Stimulated activated CD8-positive, alpha-beta memory T cell treated with anti-CD3 and anti-CD28 coated beads, Interleukin-4, amount 100 ng/mL, for 1 hour (primary cell): ENCODE measurements at places on chromosomes 4 and X.

DNA sequence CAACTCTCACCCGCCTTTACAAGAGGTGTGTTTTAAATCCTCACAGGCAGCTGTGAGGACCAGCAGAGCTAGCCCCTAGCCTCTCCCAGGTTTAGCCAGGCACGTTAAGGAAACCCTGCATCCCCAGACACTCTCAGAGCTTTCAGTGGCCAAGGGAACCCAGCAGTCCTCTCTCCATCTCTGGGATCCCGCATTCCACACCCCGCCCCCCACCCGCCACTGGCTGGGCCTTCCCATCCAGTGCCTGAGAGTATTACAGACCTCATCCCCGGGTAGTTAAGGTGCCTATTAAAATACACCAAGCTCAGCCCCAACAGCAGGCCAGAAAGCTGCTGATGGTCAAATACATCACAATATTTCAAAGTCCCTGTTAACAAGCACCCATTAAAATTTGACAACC is 256.2 kb downstream of the BCOR start:
- no peak for DNase-seq

- DNase-seq = no peak
Measured at GRCh38 chr4:20662851-20663250, 37.4 kb upstream of the PACRGL start.

GRCh38 chr4:84220990-84221389 is 278.1 kb downstream of the NKX6-1 start:
- no peak for DNase-seq

DNA sequence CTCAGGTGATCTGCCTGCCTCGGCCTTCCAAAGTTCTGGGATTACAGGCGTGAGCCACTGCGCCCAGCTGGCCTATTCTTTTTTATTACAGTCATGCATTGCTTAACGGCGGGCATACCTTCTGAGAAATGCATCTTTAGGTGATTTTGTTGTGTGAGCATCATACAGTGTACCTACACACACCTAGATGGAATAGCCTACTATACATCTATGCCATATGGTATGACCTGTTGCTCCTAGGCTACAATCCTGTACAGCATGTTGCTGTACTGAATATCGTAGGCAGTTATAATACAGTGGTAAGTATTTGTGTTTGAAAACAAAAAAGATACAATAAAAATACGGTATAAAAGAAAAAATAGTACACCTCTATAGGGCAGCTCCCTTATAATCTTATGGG is 6.0 kb downstream of the STAG2 start:
- DNase-seq = no peak

DNA sequence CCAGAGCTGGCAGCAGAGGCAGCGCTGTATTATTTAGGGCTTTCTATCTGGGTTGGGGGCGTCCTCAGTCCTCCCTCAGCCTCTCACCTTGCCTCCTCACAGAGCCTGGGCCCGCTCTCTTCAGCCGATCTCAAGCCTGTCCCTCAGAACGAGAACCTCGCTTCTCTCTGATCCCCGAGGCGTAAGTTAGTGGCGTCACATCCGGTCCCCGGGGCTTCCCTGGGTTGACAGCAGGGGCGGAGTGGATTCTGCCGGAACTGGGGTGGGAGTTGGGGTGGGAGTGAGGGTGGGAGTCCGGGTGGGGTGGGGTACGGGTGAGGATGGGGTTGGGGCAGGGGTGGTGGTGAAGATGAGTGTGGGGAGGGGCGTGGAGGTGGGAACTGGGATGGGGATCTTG is at the start of gene MAGEA10:
TSS of gene MAGEA10 (minus strand) at position 190 of the 397 bp plus-strand sequence. CDS start 2,957 bp downstream, outside the sequence.
- no peak for DNase-seq

DNA sequence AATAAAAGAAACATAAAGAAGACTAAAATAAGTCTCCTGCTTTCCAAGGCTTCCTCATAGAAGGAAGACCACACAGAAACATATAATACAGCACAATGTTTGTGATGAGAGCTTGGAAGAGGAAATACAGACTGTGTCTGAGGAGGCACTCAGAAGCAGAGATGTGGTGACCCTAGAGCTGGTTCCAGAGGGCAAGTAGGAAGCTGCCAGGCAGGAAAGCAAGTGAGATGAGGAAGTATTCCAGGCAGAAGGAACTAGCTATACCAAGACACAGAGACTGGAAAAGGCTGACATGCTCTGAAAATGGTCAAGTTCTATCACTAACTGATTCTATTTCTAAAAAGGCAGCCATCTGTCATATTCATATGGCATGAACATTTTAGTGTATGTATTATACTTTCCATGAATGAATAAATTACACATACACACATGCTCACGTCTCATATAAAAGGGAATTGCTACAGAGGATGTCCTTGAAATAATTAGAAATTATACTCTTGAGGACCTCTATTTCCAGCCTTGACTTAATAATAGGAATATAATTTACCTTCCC is 16.6 kb upstream of the HSFX2 start:
- DNase-seq = no peak

- DNase-seq = no peak
Measured at GRCh38 chrX:125998432-125998831, 167.7 kb downstream of the DCAF12L2 start.

- no peak for DNase-seq
Measured at GRCh38 chrX:45515262-45516215, 314.9 kb upstream of the DIPK2B start.

DNA sequence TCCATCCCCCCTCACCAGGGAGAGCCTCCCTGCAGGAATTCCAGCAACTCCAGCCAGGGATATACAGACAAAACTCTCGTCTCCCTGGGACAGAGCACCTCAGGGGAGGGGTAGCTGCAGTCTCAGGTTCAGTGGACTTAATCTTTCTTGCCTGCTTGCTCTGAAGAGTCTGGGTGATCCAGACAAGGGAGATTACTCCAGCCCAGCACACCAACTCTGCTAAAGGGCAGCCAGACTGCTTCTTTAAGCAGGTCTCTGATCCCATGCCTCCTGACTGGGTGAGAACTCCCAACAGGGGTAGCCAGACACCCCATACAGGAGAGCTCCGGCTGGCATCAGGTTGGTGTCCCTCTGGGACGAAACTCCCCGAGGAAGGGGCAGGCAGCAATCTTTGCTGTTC is 888.7 kb downstream of the RAB28 start:
- no peak for DNase-seq

GRCh38 chr4:152468408-152468807 is 67.5 kb downstream of the FBXW7 start:
- no peak for DNase-seq

- DNase-seq = no peak
Measured at GRCh38 chr4:182695009-182695408, 222.2 kb downstream of the DCTD start.

DNA sequence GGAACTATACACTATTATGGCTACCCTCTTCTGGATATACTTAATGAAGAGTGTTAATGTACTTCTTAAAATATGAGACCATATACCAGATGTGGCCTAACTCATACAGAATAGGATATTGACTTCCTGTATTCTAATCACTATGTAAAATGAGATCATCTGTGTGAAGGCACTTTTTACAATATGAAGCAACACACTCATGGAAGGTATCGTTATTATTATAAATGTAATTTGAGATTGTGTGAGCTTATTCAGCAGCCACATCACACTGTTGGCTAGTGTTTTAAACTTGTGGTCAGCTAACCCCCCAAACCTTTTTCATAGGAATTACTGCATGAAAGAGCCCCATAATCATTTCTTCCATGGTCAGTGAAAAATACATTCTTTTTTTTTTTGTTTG is 281.8 kb upstream of the TEX13A start:
- DNase-seq = no peak

DNA sequence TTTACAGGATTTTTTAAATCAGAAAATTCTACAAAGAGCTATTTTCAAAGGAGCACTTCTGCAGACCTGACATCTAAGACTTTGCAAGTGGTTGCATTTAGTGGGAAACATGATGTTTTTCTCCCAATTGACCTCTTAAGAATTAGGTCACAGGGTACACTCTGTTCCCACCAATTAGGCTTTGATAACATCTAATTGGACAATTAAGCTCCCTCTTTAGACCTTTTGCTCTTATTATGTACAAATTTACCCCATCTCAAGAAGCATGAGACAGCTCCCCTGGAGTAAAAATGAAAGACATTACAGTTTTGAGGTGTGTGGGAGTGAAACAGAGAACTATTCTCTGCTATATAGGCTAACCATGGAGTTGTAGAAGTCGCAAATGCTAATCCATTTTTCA is 31.8 kb upstream of the AGA start:
- DNase-seq = no peak

DNA sequence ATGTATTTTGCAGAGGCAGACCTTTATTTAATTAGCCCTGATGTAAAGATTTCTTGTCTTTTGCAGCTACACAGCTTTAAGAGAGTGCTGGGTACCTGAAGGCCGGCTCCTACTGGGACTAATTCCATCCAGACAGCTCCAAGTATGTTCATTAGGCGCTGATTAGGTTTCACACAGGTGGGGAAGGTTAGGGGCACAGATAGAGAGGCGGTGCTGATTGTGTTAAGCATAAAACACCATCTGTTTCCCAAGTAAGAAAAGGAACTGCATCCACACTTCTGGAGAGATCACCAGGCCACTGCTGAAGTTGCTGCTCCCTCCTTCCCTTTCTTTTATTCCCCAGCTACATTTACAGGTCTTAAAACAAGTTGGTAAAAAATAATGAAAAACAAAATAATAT is 349.5 kb downstream of the ZIC3 start:
- DNase-seq = no peak

DNA sequence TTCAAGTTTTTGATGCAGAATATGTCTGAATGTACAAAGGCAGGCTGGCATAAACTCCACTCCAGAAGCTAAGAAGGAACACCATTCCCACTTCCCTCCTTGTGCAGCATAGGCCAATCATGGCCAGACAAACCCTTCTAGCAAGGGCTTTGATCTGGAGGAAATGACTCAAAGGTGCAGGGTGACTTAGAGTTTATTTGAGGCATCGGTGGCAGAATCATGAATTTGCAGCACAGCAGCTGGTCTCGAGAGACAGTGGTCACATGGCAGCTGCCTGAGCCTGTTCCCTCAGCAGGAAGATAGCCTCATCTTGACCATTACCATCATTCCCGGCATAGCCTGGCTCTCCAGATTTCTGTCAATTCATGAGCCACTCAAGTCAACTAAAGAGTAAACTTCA is 154.5 kb downstream of the ATP10D start:
- no peak for DNase-seq

GRCh38 chr4:79334783-79335182 is 8.9 kb upstream of the NAA11 start:
- DNase-seq = no peak

GRCh38 chr4:159224408-159224807 is 121.5 kb downstream of the RAPGEF2 start:
- DNase-seq = no peak

DNA sequence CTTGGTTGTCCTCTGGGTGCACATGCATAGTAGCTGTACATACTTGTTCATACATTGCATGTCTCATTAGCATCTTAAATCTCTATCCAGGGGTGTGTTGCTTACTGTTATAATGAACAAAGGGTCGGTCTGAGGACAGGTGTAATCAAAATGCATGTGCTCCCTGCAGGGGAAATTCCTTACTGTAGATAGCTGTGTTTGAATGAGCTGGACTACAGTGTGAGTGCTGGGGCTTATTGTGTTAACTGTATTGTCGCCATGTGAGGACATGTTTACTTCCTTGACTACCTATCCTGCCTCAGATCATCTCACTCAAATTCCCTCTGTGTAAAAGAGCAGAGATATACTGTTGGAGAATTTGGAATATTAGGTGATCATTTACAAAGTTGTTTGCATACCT is 98.7 kb downstream of the KLHL34 start:
- DNase-seq = no peak

GRCh38 chr4:182729516-182729915 is 187.7 kb downstream of the DCTD start:
- no peak for DNase-seq

DNA sequence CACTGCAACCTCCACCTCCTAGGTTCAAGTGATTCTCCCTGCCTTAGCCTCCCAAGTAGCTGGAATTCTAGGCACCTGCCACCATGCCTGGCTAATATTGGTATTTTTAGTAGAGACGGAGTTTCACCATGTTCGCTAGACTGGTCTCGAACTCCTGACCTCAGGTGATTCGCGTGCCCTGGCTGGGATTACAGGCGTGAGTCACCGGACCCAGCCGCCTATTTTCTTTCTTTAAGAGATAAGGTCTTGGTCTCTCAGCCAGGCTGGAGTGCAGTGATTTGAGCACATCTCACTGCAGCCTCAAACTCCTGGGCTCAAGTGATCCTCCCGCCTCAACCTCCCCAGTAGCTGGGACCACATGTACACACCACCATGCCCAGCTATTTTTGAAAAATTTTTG is 166.5 kb downstream of the DHRSX start:
- DNase-seq = no peak
